NCI-H748 treated with DMSO at 0.1 percent for 48 hours (cell line): ENCODE measurements at places on chromosomes 11 and 22.
A peak's percentile ranks its signal among the peaks of the same experiment; 100 is the strongest.

GRCh38 chr11:38710262-38710661 lies 2112.2 kb upstream of the RAG2 start:
- no peak for DNase-seq

GRCh38 chr11:57597916-57598830 lies 688 bp downstream of the SERPING1 start:
- no peak for DNase-seq

GRCh38 chr11:70572974-70573260 lies 174.6 kb downstream of the CTTN start:
- DNase-seq, result no peak

DNA sequence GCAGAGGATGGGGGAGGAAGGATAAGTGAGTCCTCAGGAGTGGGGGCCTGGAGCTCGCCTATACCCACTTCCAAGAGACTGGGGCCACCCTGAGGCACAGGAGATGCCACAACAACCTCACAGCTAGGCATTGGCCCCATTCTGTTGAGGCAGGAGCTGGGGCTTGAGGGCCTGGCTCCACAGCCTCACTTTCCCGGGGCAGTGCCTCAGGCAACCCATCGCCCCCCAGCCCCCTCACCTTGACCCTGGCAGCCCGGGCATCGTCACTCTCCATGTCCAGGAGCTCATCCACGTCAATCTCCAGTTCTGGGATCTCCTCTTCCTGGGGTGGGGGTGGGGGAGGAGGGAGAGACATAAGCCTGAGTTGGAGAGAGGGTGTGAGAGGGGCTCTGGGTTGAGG lies 1.8 kb downstream of the PPP1R14B start:
- no peak for DNase-seq

DNA sequence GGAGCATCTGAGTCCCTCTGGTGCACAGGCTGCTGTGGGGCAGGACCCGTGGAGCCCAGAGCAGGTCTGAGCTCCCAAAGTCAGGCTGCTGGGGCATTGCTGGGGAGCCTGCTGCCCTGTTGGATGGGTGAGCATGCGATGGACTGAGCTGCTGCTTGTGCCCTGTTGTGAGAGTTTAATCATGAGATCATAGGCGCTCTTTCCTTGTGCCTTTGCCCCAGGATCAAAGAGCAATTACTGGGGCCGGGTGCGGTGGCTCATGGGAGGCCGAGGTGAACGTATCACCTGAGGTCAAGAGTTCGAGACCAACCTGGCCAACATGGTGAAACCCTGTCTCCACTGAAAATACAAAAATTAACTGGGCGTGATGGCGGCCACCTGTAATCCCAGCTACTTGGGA lies 37.5 kb downstream of the MUC6 start:
- DNase-seq, result no peak

GRCh38 chr11:102347462-102348370 lies 702 bp downstream of the BIRC2 start:
- DNase-seq, result no peak

GRCh38 chr11:14446701-14447169 lies 52.9 kb downstream of the COPB1 start:
- DNase-seq, result no peak

DNA sequence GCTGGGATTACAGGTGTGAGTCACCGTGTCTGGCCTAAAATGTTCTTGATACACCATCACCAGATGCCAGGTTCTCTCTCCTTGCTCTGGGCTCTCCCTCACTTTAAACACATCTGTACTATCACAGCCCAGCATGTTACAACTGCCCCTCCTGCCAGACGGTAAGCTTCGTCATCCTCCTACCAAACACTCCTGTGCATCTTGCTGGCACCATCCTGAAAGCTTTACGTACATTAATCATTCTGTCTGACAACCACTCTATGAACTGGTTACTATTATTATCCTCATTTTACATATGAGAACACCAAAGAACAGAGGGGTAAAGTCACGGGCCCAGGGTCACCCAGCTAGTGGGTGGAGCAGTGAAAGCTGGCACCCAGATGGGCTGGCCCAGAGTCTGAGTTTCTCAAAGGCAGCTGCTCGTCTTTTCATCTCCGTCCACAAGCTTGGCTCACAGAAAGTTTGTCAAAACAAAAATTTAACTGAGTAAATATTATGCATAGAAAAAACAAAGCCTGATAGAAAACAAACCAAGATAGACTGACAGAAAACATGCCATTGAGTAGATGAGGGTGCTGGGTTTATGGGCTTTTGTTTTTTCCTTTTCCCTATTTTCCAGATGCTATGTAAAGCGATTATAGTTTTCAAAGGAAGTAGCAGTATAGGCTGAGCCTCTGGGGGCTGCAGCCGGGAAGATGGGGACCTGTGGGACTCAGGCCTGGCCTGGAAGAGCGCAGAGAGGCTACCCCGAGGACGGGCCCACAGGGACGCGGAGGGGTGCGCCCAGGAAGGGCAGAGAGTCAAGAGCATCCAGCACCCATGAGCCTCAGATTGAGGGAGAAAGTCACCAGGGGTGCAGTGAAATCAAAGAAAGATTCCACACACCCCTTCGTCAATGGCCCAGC lies 9.5 kb downstream of the PLA2G6 start:
- no peak for DNase-seq

DNA sequence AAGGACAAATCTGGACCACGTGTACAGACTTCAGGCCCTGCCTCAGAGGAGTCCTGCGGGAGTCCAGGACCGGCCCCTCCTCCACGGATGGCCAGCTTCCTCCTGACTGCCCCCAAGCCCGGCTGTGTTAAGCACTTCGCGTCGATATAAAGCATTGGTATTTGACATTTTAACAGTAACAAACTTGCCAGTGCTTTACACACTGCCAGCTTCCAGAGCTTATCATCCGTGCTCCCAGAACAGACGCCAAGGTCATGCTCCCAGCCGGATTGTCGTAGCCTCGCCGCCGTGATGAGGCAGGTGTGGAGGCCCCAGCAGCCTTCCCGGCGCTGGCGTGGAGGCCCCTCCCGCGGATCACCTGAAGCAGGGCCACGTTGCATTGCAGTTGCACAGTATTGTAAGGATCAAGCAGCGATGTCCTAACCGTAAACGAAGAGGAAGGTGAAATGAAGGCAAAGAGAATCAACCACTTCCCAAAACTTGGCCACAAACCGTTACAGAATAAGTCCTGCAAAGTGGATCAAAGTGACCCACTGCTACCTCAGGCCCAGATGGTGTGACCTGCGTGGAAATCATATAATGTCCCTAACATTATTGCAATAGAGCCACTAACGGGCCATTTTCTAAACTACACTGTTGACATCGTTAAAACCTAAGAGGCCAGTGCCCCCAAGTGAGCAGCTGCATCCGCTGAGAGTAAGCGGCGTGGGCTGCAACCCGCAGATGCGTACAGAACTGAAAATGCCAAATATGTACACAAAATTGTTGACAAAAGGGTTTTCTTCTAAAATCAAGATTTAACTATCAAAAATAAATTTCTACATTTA lies 51.6 kb downstream of the CERK start:
- DNase-seq, result no peak

DNA sequence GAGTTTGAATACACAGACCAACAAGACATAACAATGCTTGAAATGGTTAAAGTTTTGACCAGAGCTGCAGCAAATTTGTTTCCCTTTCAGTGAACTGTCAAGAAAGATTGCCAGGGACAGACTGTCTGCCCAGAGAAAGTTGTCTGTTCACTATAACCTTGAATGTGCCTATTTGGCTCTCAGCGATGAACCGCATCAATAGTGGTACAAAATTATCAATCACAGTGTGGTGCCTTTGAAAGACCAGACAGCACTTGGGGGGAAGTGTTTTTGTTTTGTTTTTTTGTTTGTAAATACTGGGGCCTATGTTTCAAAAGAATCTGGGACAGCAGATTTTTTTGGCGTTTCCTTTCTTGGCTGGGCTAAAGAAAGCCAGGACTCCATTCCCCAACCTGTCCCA lies 123.1 kb downstream of the CD44 start:
- DNase-seq, result no peak

DNA sequence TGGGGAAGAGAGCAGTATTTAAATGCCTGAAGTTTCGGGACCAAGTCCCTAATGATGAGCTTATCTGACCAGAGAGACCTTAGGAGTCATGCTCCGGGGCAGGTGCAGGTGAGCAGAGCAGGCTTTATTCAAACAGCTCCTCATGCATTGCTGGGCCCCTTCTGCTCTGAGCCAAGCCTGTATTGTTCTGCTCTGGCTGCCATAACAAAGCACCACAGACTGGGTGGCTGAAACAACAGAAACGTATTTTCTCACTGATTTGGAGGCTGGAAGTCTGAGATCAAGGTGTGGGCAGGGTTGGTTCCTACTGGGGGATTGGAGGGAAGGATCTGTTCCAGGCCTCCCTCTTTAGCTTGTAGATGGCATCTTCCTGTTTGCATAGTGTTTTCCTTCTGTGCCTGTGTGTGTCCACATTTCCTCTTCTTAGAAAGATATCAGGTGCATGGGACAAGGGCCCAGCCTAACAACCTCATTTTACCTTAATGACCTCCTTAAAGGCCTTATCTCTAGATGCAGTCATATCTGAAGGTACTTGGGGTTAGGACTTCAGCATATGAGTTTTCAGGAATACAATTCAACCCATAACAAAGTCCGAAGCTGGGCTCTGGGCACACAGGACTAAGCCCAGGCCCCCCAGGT lies 97.1 kb upstream of the PARVA start:
- DNase-seq, result peak; percentile 17

GRCh38 chr11:22725079-22725478 lies 58.7 kb downstream of the GAS2 start:
- no peak for DNase-seq

- no peak for DNase-seq
Observed at GRCh38 chr22:28937206-28938025, 54.0 kb downstream of the ZNRF3 start.

GRCh38 chr22:46242076-46242475 lies 8.0 kb downstream of the CDPF1 start:
- no peak for DNase-seq

GRCh38 chr11:133600786-133601185 lies 68.5 kb upstream of the OPCML start:
- DNase-seq, result no peak

GRCh38 chr11:34268906-34269430 lies 88.8 kb downstream of the ABTB2 start:
- no peak for DNase-seq

DNA sequence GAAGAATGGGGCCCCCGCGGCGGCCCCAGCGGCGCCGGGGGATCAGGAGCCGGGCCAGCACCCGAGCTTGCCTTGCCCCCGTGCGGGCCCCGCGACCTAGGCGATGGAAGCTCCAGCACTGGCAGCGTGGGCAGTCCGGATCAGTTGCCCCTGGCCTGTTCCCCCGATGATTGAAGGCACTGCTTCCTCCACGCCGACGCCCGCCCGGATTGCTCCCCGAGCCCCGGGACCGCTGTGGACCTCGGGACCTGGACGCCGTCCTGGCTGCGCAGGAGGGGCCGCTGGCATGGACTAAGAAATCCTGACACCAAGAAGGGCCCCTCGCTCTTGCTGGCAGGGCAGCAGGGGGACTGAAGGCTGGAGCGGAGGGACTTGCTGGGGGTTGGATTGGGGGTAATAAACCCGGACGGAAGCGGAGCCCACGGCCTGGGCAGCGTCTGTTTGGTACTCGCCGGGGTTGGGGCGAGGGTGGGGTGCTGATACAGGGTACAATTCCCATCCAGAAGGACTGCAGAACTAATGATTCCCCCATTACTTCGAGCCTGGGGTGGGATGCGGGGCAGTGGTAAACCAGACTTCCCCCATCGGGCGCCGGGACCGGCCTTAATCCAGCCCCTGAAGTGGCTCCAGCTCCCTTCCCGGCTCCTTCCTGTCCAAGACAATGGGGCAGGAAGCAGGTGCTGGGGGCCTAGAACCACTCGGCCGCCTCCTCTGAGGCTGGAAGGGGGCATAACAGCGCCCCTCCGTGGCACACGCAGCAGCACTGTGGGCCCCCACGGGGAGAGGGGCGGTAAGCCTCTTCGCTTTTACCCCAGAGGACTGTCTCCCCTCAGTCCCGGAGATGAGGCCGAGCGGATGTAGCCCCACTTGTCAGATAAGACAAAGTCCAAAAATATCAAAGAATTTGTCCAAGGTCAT lies 1.0 kb downstream of the CCDC85B start:
- DNase-seq, result peak; percentile 8

GRCh38 chr22:39490966-39491680 lies 11.0 kb upstream of the MIEF1 start:
- no peak for DNase-seq

GRCh38 chr22:30885001-30885366 lies 83.6 kb downstream of the MORC2 start:
- DNase-seq, result no peak

GRCh38 chr11:114178656-114179055 lies 117.5 kb upstream of the NNMT start:
- DNase-seq, result no peak

GRCh38 chr11:26976389-26976788 lies 17.5 kb upstream of the FIBIN start:
- DNase-seq, result no peak

DNA sequence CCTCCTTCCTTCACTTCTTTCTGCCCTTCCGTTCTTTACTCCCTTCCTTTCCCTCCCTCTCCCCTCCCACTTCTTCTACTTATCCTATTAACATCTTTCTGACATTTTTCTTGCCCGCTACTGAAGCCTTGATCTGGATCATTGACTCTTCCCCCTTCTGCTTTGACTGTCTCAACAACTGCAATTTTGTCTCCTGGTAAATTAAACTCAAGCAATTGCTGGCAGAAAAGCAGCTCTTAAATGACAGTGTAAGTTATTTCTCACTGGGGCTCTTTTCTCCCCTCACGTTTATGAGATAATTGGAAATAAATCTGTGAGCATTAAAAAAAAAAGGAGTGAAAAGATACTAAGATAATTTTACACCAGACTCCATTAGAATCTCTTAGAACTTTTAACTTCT lies 120.0 kb downstream of the SLC17A6 start:
- DNase-seq, result no peak

DNA sequence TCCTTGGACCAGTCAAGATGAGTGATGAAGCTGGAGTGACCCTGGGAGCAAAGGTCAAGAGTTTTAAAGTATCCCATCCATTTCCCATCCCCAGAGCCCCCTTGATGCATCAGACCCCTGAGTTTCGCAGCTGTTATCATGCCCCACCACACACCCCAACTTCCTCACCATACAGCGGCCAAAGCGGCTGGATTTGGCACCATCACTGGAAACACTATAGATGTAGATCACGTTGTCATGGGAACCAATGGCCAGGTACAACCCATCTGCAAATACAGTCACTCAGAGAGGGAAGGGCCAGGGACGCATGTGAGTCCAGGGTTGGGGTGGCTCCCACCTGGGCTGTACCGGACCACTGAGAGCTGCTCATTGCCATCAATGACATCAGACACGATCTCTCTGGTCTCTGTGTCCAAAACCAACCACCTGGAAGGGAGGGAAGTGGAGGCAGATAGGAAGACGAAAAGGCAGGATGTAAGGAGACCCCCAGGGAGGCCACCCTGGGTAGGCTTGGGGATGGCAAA lies 2.2 kb upstream of the MTA2 start:
- no peak for DNase-seq

- no peak for DNase-seq
Observed at GRCh38 chr22:22193923-22194322, 50.7 kb upstream of the VPREB1 start.

GRCh38 chr11:101748572-101749344 lies 165.0 kb upstream of the TRPC6 start:
- DNase-seq, result no peak

- DNase-seq, result no peak
Observed at GRCh38 chr22:33605221-33605620, 315.1 kb downstream of the LARGE1 start.

- DNase-seq, result no peak
Observed at GRCh38 chr22:43377896-43378704, 33.7 kb upstream of the MPPED1 start.
